ENCODE measurements at places on chromosomes 2 and 18.

DNA sequence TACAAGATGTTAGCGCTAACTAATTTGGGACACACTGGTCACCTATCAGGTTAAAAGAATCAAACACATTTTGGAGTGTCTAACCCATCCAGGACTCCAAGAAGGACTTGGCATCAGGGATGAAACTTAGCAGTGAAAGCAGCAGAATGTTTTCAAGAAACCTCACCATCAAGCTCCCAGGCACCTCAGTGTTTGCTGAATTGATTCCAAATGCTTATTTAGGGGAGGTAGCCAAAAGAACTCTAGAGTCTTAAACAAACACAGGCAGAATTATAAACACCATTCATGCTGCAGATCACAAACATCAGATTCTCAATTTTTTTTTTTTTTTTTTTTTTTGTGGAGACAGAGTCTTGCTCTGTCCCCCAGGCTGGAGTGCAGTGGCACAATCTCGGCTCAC, 122.8 kb upstream of the UXS1 start:
- ATAC-seq, result no peak

DNA sequence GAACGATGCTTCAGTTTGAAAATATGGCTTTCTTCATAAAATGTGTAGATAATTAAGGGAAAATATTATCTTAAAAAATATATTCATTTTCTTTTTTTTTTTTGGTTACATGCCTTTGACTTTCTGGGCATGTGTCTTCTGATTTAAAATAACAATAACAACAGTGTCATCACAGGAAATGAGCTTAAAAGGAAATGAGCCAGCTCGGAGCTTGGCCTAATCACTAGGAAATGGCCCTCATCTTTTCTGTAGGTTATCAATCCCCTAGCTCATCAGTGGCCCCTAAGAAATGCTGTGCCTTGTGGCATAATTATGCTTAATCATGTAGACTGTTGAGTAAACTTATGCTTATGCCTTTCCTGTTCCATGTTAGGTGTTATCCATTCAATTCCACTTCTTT, 141.8 kb upstream of the FHL2 start:
- no peak for ATAC-seq

GRCh38 chr2:230693411-230693810, 19.2 kb upstream of the CAB39 start:
- ATAC-seq, result no peak

DNA sequence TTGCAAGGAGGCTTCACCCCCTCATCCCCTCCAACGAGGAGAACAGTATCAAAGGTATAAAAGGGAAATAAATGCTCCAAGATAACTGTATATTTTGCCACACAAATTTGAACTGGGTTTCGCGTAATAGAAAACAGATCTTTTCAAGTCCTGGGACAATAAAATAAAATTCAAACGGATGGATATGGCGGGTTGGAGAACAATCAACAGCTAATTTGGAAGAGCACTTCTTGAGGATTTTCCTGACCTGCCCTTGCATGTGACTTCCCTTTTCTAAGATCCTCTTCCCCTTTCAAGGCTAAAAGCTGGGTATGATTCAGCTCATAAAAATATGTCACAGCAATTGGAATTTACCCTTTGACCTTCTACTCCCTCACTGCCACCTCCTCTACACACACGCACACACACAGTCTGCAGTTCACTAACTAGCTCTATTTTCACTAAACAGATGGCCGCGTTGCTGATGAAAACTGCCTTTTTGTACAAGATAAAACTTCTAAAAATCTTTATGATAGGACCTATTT, 386.9 kb downstream of the FIGN start:
- ATAC-seq, result no peak

GRCh38 chr2:205629091-205629776, 53.1 kb upstream of the NRP2 start:
- ATAC-seq, result peak; percentile 33

DNA sequence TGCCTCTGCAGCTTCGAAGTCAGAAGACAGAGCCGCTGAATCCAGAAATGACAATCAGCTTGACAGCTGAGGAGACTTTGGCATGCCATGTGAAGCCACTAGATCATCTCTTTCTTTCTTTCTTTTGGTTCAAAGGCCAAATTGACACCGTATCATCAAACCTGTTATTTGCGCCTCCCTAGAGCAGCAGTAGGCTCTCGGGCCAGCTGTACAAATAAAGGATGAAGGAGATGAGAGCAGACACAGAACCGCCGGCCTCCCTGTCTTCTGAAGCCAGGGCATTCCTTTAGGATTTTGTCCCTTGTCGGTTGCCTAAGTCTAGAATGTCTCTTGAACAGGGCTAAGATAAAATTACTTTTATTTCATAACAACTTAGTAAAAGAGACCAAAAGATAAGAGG, 36.8 kb downstream of the COL4A4 start:
- ATAC-seq, result no peak

GRCh38 chr2:220106065-220106464, 478.6 kb downstream of the SLC4A3 start:
- ATAC-seq, result peak; percentile 84

- ATAC-seq, result no peak
Measured at GRCh38 chr2:203237346-203238238, 1.2 kb upstream of the CYP20A1 start.

GRCh38 chr2:12816379-12817306, 99.9 kb downstream of the TRIB2 start:
- peak; percentile 35 for ATAC-seq

DNA sequence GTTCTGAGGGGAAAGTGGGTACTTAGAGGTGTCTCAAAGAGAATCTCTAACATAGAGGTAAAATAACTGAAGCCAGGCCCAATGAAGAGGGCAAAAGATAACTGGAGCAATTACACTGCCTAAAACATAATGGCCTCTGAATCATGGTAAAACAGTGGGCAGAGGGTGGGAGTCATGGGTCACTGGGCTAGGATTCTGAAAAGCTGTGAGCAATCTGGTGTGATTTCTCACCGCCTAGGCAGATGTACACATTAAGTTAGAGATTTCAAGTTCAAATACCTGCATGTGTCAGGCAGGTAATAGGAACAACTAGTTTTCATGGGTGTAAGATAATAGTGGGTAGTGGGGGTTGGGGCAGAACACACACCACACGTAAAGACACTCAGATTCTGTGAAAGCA, 45.6 kb downstream of the INSIG2 start:
- no peak for ATAC-seq

DNA sequence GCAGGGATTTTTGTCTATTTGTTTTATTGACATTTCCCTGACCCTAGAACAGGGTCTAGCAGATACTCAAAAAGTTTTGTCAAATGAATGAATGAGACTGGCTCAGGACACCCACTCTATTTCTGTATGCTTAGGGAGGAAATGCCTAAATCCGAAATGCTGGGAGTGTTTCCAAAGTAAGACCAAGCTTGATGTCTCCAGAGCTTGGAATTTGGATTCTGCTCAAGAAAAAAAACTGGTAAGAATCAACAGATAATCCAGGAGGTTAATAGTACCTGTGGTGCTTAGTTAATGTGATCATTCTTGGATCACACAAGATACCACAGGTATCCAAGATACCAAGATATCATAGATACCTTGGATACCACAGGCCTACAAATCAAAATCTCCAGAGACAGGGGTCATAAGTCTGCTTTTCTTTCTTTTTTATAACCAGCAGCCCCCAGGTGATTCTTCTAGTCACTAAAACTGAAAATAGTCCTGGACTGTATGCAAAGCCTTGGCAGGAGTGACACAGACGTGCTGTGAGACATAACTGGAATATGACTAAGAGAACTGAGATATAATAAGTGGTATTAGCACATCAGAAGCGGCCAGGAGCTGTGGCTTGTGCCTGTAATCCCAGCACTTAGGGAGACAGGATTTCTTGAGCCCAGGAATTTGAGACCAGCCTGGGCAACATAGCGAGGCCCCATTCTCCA, 39.9 kb upstream of the SP3 start:
- peak; percentile 93 for ATAC-seq

All from esophagus mucosa (tissue), 1 donor.